Activated T-cell treated with anti-CD3 and anti-CD28 coated beads, Interleukin-2, amount 50 U/mL, for 48 hours (primary cell): ENCODE measurements at places on chromosomes 2 and 18.

GRCh38 chr2:233312874-233313273 is 5.3 kb downstream of the SAG start:
- no peak for DNase-seq

DNA sequence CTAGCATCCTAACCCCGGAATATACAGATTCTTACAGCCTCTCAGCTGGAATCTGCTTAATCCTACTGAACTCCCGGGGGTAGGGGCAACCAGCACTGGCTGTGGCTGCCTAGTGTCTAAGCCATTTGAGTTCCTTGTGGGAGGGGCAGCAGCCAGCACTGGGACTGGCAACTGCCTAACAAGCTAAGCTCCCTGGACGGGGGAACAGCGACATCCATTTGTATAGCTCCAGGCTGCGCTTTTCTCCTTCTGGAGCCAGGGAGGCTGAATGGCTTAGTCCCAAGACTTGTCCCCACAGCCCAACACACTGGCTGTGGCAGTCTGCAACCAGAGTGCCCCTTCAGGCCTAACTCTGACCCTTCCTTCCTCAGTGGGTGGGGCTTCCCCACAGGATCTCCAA is 787.2 kb downstream of the METTL4 start:
- DNase-seq, result no peak

DNA sequence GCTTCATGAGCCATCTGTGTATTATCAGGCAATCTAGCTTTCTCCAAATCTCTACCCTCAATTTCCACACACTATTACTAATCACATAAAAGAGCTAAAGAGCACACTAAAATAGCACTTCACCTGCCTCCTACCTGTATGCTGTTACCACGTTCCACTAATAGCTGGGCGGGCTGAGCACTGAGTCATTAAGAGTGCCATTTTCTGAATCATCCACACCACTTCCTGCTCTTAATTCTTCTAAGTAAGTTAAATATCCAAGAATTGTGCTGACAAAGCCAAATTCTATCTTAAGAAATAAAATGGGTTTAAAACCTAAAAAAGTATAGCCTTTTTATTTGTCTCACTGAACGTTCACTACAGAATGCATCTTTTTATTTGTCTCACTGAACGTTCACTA is 35.7 kb downstream of the NOL10 start:
- peak; percentile 72 for DNase-seq

DNA sequence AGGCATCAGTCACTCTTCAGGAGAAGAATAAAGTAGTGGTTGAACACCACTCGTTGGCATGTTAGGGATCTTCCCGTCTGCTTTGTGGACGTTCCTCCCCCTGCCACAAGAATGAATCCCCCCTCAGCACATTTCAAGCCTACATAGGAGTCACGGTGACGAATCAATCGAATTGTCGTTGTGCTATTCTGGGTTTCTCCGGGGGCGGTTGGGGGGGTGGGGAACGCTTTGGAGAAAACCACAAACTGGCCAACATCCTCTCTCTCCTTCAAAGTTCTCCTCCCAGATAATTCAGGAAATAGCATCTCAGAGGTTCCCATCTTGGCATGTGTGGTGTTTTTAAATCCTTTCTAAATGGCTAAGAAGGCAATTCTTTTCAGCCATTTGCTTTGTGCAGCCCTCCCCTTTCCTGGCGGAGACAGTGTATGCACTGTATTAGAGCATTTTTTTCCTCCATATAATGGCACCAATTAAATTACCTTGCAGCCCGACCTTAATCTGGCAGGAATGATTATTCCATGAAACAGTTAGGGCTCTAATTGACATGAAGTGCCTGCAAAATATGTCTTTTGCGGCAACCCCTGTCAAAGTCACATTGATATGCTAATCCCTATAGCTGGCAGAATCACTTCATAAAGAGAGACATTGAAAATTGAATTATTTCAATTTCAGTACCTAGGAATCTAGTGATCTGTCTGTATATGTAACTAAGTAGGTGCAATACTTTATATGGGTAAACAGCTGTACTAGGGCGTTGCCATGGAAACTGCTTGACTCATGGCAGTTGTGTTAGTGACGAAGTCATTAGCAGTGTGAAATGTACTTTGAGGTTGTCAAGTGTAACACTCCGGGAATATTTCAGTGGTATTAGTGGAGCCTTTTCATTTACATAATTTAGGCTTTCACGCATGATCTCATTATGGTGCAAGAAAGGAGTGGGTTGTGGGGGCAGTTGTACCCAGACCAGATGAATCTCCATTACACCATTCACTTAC is 323.4 kb upstream of the SLC14A2 start:
- DNase-seq, result no peak

DNA sequence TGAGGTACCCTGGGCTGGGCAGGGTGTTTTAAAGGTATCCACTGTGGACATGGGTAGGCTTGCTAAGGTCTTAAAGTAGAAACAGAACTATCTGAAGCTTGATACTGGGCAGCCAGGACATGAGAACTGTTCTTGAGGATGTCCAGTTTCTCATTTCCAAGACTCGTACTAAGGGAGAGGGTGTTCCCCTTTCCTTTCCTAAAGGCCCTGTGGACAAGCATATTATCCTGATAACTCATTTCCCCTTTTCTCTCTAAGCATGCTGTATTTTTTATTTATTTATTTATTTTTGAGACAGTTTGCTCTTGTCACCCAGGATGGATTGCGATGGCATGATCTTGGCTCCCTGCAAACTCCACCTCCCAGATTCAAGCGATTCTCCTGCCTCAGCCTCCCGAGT is 273.6 kb downstream of the PRKCE start:
- no peak for DNase-seq

- DNase-seq, result peak; percentile 49
Measured at GRCh38 chr2:85854166-85854509, 34.7 kb downstream of the ST3GAL5 start.

GRCh38 chr2:206800506-206801417 is 35.4 kb downstream of the FASTKD2 start:
- peak; percentile 62 for DNase-seq

DNA sequence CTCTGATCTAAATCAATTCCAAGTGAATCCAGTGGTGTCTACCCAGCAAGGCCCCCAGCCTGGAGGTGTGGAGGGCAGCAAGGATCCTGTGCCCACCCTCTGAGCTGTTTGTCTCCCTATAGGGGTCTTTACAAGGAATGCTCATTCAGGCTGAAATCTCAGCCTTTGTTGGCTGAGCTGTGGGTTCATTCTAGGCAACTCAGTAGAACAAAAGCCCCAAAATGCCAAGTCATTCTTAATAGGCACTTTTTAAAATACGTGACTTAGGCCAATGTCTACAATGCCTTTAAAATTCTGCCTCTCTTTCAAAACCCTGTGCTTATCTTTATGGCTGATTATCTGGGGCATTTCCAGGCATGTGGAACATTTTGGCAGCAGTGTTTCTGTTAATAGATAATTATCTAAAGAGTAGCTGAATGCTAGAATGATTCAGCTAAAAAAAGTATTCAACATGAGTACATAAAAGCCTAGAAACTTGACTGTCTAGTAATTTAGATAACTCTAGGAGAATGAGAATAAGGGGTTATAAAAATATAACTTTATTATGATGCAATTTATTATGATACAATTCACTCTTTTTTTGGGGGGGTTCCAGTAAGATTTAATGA is 7.4 kb downstream of the UGT1A6 start:
- DNase-seq, result no peak

DNA sequence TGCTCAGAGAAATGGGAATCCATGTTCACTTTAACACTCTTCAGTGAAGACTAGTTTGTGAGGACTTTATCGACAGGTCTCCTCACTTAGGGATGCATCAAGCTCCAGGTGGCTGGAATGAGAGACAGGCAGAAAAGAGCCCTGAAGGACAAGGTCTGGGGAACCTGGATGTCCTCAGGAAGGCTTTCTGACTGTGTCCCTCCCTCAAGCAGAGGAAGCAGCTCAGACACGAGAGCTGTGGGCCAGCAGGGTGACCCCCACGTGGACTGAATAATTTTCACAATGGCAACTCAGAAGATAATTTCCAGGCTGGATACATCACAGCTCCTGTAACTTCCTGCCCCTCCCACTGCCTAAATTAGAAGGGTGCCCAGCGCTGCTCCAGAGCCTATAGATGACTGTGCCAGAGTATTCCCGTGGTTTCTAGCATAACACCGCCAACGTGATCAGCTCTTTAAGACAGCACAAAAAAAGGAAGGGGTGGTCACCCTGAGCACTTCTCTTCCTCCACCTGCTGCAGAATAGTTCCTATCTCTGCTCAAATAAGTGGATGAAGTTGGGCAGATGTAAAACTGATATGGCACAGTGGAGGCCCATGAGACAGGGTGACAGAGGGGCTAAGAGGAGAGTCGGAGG is 25.7 kb upstream of the NCK2 start:
- no peak for DNase-seq

- DNase-seq, result no peak
Measured at GRCh38 chr18:6207116-6207515, 207.6 kb downstream of the L3MBTL4 start.
